ENCODE measurements at places on chromosomes 16 and 17.

GRCh38 chr16:67294938-67295361, 15.6 kb downstream of the PLEKHG4 start:
- DNase-seq = no peak

DNA sequence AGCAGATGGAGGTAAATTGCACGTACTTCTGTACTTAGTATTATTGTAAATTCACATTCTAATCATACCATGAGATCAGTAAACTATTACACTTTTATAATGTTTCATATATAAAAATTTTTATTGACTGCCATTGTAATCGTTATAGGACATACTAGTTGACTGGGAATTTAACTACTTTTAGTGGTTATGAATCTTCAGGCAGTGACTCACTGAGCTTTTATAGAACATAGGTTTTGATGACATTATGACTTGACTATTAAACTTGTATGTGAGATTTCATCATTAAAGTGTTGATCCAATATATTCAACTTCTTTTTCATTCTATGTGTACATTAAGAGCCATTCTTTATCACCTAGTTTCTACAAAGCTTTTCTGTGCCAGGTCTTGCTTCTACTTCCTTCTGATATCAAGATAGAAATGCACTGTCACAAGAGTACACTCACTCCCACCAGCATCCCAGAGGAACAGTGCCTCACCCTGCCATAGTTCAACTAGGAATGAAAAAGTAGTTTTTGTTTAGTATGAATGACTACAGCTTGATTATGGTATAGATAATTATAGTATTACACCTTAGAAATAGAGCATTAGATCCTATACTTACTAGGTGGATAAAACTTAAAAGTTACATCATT, 142.4 kb upstream of the RBL2 start:
- DNase-seq = no peak

DNA sequence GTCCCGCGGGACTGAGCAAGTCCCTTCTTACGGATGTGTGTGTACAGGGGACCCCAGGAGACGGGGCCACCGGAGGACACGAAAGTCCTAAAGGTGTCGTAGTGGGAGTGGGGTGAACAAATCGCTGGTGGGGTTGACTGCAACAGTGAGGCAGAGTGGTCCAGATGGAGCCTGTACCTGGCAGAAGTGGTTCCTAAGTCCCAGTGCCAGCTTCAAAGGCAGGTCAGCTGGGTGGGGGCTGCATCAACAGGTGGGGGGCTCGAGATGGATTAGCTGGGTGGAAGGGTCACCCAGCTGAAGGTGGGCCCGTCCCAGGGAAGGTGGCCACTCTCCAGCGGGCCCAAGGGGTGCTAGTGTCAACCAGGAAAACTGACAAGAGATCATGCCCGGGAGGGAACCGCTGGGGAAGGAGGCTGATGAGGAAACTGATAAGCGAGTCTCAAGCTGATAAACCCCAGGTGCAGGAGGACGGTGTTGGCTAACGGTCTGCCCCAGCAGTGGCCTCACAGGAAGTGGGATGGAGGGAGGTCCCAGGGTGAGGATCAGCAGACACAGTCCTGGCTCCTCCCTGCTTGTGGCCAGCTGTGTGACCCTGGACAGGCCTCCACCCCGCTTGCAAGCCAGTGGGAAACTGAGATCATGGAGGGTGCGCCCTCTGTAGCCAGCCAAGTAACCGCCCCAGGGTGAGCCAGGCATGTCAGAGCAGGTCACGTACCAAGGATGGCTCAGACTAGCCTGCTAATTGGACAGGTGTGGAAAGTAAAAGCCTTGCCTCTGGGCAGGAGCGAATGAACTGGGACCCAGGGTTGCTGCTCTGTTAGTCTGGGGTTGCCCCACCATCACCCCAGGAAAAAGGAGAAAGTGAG, 1.0 kb downstream of the ORAI3 start:
- peak; percentile 59 for DNase-seq

GRCh38 chr16:52090080-52090479, 456.9 kb downstream of the TOX3 start:
- peak; percentile 39 for DNase-seq

GRCh38 chr16:14302399-14303181, 231.5 kb downstream of the MRTFB start:
- no peak for DNase-seq

DNA sequence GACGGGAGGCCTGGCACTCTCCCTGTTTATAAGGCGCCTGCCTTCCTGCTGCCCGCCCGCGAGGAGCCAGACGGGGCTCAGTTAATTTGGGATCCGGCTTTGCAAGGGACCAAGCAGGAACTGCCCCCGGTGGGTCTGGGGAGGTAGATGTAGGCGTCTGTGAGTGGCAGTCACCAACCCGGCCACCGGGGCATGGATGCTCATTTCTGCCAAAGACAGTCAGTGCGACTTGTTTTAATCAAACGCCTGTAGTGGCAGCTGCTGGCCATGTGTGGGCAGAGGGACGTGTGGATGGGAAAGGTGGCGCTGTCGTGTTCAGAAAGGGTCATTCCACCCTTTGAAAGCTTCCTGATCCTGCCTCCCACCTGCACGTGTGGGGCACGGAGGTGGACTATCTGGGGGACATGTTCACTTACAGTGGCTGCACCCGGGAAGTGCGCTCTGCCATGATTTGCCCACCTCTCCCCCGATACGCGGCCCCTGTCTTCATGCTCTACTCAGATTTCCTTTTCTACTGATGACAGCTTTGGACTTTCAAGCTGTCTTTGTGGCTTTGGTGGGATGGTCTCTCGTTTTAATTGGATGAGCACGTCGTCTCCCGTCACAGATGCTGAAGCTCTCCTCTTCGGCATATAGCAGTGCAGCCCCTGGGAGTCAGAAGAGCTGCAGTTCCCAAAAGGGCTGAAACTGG, 60.3 kb upstream of the CIBAR2 start:
- DNase-seq = no peak

- DNase-seq = no peak
Observed at GRCh38 chr16:13611596-13611995, 308.4 kb upstream of the ERCC4 start.

- no peak for DNase-seq
Observed at GRCh38 chr16:19885451-19886072, 914 bp upstream of the GPRC5B start.

DNA sequence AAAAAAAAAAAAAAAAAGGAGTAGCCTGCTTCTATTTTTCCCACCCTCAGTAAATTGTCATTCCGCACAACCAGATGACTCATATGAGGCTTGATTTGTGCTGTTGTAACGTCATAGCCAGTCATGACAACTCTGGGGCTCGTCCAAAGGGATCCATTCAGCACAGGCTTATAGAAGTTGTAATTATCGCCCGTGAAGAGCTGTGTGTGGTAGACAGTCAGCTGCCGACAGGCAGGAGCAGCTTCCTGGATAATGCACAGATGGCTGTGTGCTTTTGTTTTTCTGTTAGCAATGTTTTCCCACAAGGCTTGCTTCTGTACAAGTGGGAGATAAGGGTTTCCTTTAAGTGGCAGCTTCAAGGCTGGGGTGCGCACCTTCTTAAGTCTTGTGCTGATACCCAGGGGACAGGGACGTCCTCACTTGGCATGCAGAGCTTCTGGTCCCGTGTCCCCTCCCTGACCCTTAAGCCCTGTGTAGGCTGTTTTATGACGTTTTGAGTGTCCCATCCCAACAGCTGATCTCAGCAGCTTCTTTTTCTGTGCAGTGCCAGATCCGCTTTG, 26.0 kb downstream of the SNX29 start:
- no peak for DNase-seq

DNA sequence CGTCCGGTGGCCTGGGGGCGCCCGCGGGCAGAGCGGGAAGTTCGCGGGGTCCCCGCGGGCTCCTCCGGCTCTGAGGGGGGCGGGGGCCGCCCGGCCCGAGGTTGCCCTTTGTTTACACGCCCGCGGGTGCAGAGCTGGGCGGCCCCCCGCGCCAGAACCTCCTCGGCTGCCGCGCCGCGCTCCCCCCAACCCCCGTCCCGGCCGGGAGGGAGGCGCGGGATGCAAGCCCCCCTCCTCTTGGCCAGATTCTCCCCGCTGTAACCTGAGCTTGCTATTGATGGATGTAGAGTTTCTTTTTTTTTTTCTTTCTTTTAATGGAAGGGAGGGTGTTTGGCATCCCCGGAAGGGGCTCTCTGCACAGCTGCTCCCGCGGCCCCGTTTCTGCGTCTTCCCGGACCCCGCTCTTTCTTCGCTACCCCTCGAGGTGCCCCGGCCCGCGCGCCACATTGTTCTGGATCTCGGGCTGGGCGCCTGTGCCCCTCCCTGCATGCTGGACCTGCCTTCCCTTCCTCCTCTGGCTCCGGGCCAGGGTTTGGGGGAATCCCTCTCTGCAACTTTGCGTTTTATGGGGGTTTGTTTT, 646 bp downstream of the CBX2 start:
- no peak for DNase-seq

GRCh38 chr16:75017670-75018525, 19.1 kb downstream of the ZNRF1 start:
- DNase-seq = no peak

DNA sequence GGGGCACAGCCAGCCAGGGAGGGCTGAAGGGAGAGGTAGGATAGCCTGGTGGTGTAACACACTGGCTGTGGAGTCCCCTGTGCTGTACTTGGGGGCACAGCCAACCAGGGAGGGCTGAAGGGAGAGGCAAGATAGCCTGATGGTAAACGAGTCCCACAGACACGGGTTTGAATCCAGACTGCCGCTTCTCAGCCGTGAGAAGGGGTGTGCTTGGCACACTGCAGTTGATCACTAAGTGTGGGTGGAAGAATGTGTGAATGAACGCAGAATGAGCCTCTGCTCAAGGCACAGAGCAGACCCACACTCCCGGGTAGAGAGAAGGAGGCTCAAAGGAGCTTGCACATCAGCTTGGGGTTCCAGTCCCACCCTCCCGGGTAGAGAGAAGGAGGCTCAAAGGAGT, 71.4 kb downstream of the TIMM22 start:
- no peak for DNase-seq

DNA sequence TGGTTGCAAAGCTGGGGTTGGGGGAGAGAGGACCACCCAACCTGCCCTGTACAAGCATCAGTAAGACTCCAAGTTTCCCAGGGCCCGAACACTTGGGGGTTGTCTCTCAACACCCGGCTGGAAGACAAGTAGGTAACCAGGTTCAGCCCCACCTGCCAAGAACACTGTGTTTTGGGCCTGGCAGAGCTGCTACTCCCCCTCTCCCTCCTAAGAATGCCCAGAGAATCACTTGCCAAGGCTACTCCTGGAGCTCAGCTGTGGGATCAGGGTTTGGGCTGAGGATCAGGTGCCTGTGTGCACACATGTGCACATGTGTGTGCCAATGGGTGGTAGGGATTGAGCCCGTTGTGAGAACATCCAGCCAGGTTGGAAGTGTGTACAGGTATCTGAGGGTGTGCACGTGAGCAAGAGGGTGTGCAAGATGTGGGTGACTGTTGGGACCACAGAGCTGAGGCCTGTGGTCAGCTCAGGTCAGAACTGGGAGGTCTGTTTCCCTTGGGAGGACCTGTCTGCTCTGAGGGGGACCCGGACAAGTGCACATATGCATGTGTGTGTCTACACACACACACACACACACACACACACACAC, 2.3 kb downstream of the HSD11B2 start:
- no peak for DNase-seq

DNA sequence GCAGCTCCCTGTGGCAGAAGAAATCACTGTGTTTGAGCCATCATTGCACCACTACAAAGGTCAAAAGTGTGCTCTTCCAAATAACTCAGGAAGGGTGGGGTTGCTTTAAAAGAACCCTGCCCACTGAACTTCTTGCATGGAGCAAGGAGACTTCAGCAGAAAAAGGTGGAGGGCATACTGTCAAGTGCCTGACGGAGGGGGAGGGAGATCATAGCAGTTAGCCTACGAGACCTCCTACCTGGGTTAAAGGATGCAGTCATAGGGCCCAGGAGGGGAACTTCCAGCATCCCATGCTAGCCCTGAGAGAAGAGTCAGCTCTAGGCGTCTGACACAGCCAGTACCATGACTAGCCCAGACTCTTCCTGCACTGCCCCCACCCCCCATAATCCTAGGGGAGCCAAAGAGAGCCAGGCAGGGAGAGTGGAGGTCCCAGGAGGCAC, 45.3 kb upstream of the MSI2 start:
- no peak for DNase-seq

GRCh38 chr17:45753645-45754225, 30.4 kb upstream of the CRHR1 start:
- no peak for DNase-seq

- DNase-seq = no peak
Observed at GRCh38 chr17:3845621-3846436, at the start of gene NCBP3. Gene NCBP3 (minus strand): TSS chr17:3846246. CDS start chr17:3846223, 23 bp downstream.

- DNase-seq = no peak
Observed at GRCh38 chr16:80947239-80947638, 59.4 kb downstream of the CMC2 start.

- DNase-seq = no peak
Observed at GRCh38 chr17:77527409-77527808, 386.6 kb downstream of the SEC14L1 start.

DNA sequence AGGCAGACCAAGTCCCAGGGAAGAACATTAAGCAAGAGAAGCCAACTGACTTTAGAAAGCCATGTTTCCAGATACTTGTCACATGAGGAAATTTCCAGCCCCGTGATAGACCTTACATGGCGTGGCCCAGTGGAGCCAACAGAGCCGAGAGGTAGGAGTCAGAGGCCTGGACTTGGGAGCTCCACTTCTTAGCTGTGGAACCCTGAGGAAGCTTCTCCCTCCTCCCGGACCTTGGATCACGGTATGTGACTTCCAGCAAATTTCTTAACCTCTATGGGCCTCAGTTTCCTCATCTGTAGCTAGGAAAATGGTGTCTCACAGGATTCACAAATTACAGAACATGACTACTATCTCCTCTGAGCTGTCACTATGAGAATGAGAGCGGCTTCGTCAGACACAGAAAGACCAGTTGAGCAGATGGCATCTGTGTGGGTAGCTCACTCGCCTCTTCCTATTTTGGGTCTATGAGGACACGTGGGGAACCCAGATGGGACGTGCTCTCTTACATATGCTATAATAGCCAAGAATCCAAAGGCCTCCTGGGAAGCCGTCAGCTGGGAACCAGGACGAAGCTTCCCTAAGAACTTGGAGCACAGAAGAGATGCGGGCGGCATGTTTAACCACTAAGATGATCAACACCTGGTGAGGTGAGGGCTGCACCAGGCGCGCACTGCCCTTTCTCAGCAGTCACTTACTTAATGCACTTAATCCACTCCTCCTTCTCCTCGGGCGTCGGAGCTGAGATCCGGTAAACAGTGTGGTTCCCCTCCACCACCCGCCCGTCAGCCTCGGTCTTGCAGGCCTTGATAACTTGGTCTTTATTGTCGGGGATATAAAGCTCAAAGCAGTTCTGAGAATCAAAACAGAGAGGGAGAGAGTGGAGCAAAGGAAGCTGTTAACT, 102.3 kb downstream of the CYTH1 start:
- DNase-seq = no peak

Data from epithelial cell of proximal tubule (primary cell).